Left forelimb (tissue), 1 donor: ENCODE measurements at places on chromosomes 4 and X.

DNA sequence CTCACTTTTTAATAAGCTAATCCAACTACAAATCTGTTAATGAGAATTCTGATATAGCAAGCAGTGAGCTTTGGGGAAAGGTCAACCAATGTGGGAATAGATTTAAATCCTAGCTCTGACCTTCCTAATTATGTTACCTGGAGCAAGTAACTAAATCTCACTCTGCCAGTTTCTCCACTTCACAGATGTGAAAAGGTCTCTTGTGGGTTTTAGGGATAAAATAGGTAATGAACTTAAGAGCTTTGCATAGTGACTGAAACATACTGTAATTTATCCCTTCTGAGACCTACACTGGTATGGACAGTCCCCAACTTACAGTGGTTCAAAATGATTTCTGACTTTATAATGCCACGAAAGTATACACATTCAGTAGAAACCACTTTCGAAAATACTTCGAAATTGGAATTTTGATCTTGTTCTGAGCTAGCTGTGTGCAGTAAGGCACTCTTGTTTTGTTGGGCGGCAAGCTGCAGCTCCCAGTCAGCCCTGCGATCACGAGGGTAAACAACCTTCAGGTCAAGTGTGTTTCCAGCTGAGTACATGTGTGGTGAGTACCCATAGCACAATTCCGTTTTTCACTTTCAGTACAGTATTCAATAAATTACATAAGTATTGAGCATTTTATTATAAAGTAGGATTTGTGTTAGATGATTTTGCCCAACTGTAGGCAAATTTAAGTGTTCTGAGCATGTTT is 93.7 kb downstream of the ADGRL3 start:
- no peak for DNase-seq

GRCh38 chr4:87502580-87503238 is 26.5 kb downstream of the SPARCL1 start:
- DNase-seq: no peak

- no peak for DNase-seq
These were observed 293.5 kb downstream of the ZNF674 start for GRCh38 chrX:46251755-46252154.

- DNase-seq: no peak
These were observed 33.2 kb upstream of the LDB2 start for GRCh38 chr4:16931339-16932305.

GRCh38 chrX:23505531-23506303 is 161.6 kb upstream of the PRDX4 start:
- no peak for DNase-seq

DNA sequence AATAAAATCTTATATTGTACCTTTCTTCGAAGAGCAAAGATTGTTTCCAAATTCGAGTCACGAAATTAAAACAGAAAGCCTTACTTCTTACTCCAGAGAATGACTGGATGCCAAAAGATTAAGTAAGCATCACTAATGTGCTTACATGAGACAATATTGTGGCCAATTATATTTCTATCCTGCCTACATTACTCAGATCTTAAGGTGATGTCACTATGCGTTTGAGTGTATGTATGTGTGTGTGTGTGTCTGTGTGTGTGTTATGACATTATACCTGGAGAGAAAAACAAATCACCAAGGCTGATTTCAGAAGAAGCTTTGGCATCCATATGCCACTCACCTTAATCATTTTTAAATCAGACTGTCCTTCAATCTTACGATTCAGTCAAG is 556.3 kb downstream of the PPARGC1A start:
- DNase-seq: no peak

- no peak for DNase-seq
These were observed 15.8 kb upstream of the CLTRN start for GRCh38 chrX:15680401-15680800.

- peak; percentile 89 for DNase-seq
These were observed 1.6 kb downstream of the PPP3CA start for GRCh38 chr4:101345596-101346350.
